ENCODE measurements at places on chromosomes 5 and 9. TPM values are rescaled to one million over a fixed set of nuclear protein-coding genes. Genes with fewer than 3 reads are reported as not detected.

- peaks cover 24% of the 10 kb centered on the region for H3K4me1 ChIP-seq
- no peaks in the 10 kb centered on the region for H3K36me3 ChIP-seq
- peak overlapping the region; percentile 56 for H3K27ac ChIP-seq
- DNase-seq = peak; percentile 72
Measured at GRCh38 chr5:54825005-54825404, 160.4 kb downstream of the ESM1 start.

- no peak overlapping the region for H3K27ac ChIP-seq
- H3K4me1 ChIP-seq = no peaks in the 10 kb centered on the region
- H3K4me3 ChIP-seq = no peak overlapping the region
- DNase-seq = no peak
Measured at GRCh38 chr9:18461496-18461895, 12.5 kb upstream of the ADAMTSL1 start.

The SPATA31C1 gene
- total RNA-seq = not detected

DNA sequence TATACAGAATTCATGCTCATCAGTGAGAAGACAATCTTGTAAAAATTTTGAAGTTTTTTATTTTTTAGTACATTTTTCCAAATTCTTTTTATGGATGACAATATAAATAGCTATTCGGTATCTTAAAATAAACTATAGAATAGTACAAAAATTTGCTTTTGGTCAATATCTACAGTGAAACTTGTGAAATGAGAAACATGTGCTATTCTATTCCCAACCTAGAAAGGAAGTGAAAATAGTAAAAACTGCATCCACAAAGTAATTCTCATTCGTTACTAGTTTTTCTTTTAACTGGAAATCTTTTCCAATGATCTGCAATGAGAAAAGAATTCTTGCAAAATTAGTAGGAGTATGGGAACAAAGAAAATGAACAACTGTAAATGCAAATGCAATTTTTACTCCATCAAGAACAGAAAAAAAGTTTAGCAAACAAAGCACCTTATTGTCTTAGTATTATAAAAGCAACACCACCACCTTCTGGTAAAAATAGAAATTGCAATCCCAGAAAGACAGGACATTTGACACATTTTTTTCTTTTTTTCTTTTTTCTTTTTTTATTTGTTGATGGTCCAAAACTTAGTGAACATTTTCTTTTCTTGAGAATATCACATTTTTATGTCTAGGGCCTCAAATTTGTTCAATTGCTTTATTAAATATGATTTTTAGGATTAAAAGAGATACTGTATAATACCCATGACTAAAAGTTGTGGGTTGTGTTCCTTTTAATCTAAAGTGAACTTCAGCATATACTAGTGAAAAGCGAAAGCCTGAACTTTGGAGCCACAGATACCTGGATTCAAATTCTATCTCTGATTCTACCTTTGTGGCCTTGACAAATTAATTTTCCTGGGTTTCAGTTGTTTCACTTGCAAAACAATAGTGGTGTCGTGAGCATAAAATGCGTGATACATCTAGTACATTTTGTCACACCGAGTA lies 72.3 kb downstream of the SLCO4C1 start:
- H3K36me3 ChIP-seq = no peaks in the 10 kb centered on the region
- DNase-seq = no peak
- H3K27ac ChIP-seq = no peak overlapping the region
- no peak overlapping the region for H3K4me3 ChIP-seq
- H3K27me3 ChIP-seq = no peaks in the 10 kb centered on the region

DNA sequence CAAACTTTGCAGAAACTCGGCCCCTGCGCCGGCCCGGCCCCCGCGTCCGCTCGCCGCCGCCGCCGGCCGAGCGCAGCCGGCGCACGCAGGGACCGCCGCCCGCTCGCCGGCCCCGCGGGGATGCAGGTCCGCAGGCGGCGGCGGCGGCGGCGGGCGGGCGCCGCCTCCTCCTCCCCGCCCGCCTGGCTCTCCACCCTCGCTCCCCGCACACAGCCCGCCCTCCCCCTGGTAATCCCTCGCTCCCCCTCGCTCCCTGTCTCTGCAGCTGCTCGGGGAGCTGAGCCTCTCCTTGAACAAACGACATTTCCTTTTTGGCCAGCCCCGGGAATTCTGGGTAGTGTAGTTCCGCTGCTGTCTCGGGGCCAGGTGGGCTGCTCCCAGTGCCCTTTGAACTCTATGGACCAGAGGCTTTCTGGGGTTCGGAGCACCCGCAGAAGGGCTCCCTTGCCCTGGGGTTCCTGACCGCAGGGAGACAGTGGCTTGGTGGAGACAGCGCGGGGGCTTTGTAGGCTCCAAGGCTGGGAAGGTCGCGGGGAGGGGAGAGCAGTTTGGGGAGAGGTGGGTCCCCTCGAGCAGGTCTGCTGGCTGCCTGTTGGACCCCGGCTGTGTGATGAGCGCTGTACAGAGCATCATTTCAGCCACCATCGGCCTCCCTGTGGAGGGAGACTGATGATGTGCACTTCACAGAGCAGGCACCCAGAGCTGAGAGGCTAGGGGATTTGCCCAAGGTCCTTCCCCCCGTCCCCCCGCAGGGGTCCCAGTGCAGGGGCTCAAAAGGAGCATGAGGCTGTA lies 1.8 kb upstream of the FAM78A start:
- peaks cover 7% of the 10 kb centered on the region for H3K4me1 ChIP-seq
- no peak overlapping the region for H3K27ac ChIP-seq
- H3K36me3 ChIP-seq = no peaks in the 10 kb centered on the region
- H3K27me3 ChIP-seq = no peaks in the 10 kb centered on the region
- peak overlapping the region; percentile 98 for H3K4me3 ChIP-seq
- DNase-seq = peak; percentile 89

GRCh38 chr9:69486498-69486897 lies 161.5 kb downstream of the ENTREP1 start:
- H3K4me3 ChIP-seq = no peak overlapping the region
- H3K27me3 ChIP-seq = no peaks in the 10 kb centered on the region
- no peak for DNase-seq
- no peak overlapping the region for H3K27ac ChIP-seq
- H3K36me3 ChIP-seq = no peaks in the 10 kb centered on the region
- no peaks in the 10 kb centered on the region for H3K4me1 ChIP-seq

All from ascending aorta (tissue), 2 donors.